ENCODE measurements at places on chromosomes 12 and 14. TPM values are rescaled to one million over a fixed set of nuclear protein-coding genes. Genes with fewer than 3 reads are reported as not detected.

Gene GLIPR1L1
- 1.9 TPM for total RNA-seq

GRCh38 chr14:73269729-73270531 lies 32.6 kb downstream of the PAPLN start:
- no peak overlapping the region for H3K4me3 ChIP-seq
- H3K27ac ChIP-seq, result no peak overlapping the region
- no peaks in the 10 kb centered on the region for H3K4me1 ChIP-seq
- H3K36me3 ChIP-seq, result peaks cover 2% of the 10 kb centered on the region
- peak; percentile 59 for DNase-seq

Gene CIDEB
- not detected for total RNA-seq

DNA sequence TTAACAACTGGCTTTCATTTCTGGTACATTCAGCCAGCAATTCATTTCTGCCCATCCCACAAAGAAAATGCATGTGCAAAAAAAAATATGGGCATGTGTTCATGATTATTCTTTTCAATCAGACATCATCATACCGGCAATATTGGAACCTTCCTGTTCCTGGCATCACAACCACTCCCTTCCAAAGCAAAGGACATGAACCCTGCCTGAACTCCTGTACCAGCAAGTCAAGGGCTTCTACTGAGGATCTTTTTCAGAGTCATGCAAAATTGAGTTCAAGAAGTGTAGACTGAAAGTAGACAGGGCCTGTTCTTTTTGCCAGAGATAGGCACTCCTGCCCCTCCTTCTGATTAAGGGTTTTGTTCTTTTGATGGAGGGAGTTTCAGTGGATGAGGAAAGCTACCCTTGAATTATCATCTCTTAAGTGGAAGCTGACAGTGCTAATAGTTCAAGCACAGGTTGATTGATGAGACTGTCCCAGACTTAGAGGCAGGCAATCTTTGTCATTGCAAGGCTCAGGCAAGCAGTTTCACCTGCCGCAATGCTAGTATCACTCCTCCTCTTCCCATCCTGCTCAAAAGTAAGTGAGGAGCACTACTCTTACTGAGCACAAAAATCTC lies 22.3 kb upstream of the DIO2 start:
- peaks cover 25% of the 10 kb centered on the region for H3K36me3 ChIP-seq
- H3K27me3 ChIP-seq, result no peaks in the 10 kb centered on the region
- H3K27ac ChIP-seq, result no peak overlapping the region
- no peaks in the 10 kb centered on the region for H3K4me1 ChIP-seq
- DNase-seq, result no peak

Gene PTGER2
- 0.68 TPM for total RNA-seq

GRCh38 chr12:55741931-55742680 lies 816 bp upstream of the GDF11 start:
- H3K36me3 ChIP-seq, result peaks cover 1% of the 10 kb centered on the region
- DNase-seq, result no peak
- H3K27ac ChIP-seq, result no peak overlapping the region
- H3K27me3 ChIP-seq, result no peaks in the 10 kb centered on the region
- peak overlapping the region; percentile 69 for H3K4me3 ChIP-seq

Gene CLEC4C
- total RNA-seq, result 0.26 TPM

GRCh38 chr14:96895658-96896271 lies 98.6 kb downstream of the VRK1 start:
- no peaks in the 10 kb centered on the region for H3K4me1 ChIP-seq
- no peak overlapping the region for H3K27ac ChIP-seq
- no peak for DNase-seq

Gene REM2
- 1.4 TPM for total RNA-seq

DNA sequence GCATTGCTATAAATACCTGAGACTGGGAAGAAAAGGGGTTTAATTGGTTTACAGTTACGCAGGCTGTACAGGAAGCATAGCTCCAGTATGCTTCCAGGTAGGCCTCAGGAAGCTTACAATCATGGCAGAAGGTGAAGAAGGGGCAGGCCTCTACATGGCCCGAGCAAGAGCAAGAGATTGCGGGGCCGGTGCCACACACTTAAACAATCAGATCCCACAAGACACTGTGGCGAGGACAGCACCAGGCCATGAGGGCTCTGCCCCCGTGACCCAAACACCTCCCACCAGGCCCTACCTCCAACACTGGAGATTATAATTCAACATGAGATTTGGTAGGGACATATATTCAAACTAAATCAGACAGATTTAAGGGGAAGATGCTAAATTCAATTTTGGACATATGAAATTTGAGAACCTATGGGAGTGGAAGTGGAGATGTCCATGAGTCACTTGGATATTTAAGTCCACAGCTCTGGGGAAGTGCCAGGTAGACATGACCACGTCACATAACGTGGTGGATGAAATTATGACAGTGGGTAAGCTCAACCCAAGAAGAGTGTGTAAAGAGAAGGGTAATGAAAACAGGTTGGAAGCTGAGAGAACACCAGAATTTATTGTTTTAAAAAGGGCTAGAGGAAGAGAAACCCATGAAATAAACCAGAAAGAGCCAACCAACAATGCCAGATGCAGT lies 1.5 kb upstream of the LTA4H start:
- H3K27ac ChIP-seq, result no peak overlapping the region
- peaks cover 2% of the 10 kb centered on the region for H3K4me1 ChIP-seq
- no peak overlapping the region for H3K4me3 ChIP-seq
- no peaks in the 10 kb centered on the region for H3K36me3 ChIP-seq
- no peaks in the 10 kb centered on the region for H3K27me3 ChIP-seq
- no peak for DNase-seq

DNA sequence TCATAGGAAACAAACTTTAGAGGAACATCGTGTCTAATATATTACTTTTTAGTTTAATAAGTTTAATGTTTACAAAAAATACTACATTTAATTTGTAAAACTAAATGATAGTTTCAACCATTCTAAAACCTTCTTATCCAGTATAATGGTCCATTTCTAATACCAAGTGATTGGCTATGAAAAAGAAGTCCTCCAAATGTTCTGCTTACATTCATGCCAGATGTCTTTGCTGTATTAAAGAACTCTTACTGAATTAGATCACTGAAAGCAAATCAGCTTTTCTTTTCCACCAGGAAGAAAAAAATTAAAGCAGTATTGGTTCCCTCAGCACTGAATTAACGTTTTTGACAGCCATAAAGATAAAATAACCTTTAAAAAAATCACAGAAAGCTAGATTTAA lies 3.7 kb downstream of the NOVA1 start:
- no peaks in the 10 kb centered on the region for H3K27me3 ChIP-seq
- no peak overlapping the region for H3K27ac ChIP-seq
- no peak overlapping the region for H3K4me3 ChIP-seq
- H3K4me1 ChIP-seq, result no peaks in the 10 kb centered on the region

DNA sequence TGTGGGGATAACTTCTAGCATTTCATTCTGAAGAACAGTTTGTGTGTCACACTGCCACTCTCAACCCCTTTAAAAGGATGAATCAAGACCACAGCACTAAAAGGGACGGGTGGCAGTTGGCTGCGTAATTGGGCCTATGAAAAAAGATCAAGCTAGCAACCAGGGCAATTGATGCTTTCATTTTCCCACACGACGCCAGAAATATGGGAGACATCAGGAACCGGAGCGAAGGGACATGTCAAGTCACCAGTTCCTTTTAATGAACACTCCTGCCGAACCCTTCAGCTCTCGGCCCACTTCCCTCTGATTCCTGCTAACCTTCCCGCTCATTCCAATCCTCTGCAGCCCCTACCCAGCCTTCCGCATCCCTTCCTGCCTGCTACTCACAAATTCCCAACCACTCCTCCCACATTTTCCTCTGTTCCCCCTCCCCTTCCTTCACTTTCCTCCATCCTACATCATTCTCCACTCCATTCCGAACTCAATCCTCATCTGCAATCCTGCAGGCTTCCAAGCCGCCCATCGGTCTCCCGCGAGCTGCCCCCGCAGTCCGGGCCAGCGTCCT lies 753 bp downstream of the CSRNP2 start:
- H3K36me3 ChIP-seq, result peaks cover 24% of the 10 kb centered on the region
- peaks cover 2% of the 10 kb centered on the region for H3K4me1 ChIP-seq
- no peaks in the 10 kb centered on the region for H3K27me3 ChIP-seq
- H3K27ac ChIP-seq, result no peak overlapping the region
- peak; percentile 64 for DNase-seq

- no peak for DNase-seq
- H3K4me1 ChIP-seq, result no peaks in the 10 kb centered on the region
- H3K4me3 ChIP-seq, result no peak overlapping the region
- H3K36me3 ChIP-seq, result peaks cover 28% of the 10 kb centered on the region
- H3K27me3 ChIP-seq, result no peaks in the 10 kb centered on the region
Observed at GRCh38 chr12:38053655-38054464, 262.7 kb upstream of the ALG10B start.

DNA sequence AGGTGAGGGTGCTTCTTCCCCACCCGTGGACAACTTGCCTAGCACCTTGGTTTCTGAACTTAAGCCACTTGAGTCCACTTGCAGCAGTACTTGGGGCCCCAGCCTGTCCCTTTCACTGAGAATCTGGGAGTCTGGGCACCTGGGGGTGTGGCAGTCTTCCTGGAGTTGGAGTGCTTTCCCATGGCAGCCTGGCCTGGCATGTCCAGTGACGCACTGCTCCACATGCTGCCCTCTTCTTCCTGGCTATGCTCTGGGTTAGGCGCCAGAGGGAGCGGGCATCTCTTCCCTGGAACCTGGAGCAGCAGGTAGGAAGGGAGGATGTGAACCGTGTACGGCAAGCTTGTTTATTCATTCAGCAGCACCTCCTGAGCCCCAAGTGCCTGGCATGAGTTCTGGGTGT lies 76.4 kb downstream of the PAPOLA start:
- no peak overlapping the region for H3K4me3 ChIP-seq
- H3K27me3 ChIP-seq, result no peaks in the 10 kb centered on the region
- H3K27ac ChIP-seq, result no peak overlapping the region
- H3K4me1 ChIP-seq, result peaks cover under 1% of the 10 kb centered on the region
- no peaks in the 10 kb centered on the region for H3K36me3 ChIP-seq

Gene OVCH1
- not detected for total RNA-seq

- peaks cover 3% of the 10 kb centered on the region for H3K4me1 ChIP-seq
- no peak overlapping the region for H3K27ac ChIP-seq
- peak overlapping the region; percentile 50 for H3K4me3 ChIP-seq
- peak; percentile 89 for DNase-seq
- H3K36me3 ChIP-seq, result peaks cover 6% of the 10 kb centered on the region
Observed at GRCh38 chr12:132429946-132430643, 59.9 kb upstream of the FBRSL1 start.

Gene IFNG-AS1
- not detected for total RNA-seq

DNA sequence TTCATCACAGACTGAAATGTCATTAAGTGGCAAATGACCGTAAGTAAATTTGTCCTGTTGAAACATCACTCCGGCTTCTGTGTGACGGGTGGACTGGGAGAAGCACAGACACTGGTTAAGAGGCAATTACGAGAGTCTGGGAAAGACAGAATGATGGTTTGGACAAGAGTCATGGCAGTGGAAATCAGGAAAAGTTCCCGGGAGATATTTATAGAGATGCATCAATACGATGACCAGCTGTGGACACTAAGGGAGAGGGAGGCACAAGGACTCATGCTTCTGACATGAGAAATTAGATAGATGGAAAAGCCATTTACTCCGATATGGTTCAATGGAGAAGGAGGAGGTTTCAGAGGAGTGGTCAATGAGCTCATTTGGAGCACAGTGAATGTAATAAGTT lies 27.3 kb downstream of the CKAP4 start:
- no peaks in the 10 kb centered on the region for H3K4me1 ChIP-seq
- H3K27ac ChIP-seq, result no peak overlapping the region
- H3K27me3 ChIP-seq, result no peaks in the 10 kb centered on the region
- H3K36me3 ChIP-seq, result peaks cover 3% of the 10 kb centered on the region
- no peak overlapping the region for H3K4me3 ChIP-seq

Gene SOAT2
- not detected for total RNA-seq

Gene TAS2R46
- 0.88 TPM for total RNA-seq

DNA sequence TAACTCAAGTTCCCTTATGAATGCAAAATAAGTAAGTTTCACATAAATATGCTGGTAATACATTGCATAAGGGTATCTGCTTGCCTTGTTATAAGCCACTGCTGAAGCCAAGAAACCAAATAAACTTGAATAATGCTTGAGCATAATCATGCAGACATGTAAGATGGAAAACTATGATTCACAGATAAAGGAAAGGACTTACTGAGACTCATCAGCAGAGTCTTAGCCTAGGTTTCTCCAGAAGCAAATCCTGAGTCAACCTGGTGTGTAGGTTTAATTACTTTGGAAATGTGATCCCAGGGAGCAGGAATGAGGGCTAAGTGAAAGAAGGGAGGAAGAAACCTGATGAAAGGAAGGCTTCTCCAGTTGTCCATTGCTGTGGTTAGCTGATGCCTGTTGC lies 107.7 kb upstream of the BTG1 start:
- H3K36me3 ChIP-seq, result no peaks in the 10 kb centered on the region
- H3K4me3 ChIP-seq, result no peak overlapping the region
- DNase-seq, result no peak
- no peak overlapping the region for H3K27ac ChIP-seq
- H3K27me3 ChIP-seq, result no peaks in the 10 kb centered on the region

Gene L3HYPDH
- total RNA-seq, result 15.7 TPM

- peak overlapping the region; percentile 83 for H3K4me3 ChIP-seq
- peaks cover 27% of the 10 kb centered on the region for H3K36me3 ChIP-seq
- DNase-seq, result no peak
- no peaks in the 10 kb centered on the region for H3K27me3 ChIP-seq
Observed at GRCh38 chr12:56081393-56082347, 1.7 kb downstream of the ERBB3 start.

Gene SIX1
- 0.17 TPM for total RNA-seq

DNA sequence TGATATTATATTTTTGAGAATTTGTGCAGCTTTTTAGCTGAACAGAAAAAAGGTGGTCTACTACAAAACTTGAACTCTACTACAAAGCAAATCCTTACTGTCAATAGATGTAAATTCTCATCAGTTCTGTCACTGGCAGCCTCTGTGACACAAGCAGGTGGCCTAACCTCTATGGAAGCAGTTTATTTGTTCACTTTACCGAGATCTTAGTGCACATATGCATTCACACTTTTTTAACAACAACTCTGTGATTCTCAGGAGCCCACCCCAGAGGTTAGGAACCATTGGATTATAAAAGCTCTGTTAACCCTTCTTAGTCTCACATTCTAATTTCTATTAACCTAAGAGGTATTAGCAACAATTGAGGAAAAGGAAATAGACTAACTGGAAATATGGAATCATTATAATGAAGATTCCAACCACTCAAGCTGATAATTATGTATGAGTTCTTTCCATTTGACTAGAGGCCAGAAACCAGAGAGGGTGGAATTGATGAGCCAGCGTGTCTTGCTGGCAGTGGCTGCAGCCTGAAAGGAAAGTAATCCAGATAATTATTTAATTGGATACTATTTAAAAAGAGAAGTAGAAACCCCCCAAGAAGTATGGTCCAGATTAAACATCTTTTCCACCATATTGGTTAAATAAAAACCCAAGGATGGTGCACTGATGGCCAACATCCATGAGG lies 451.1 kb downstream of the TMEM117 start:
- H3K4me1 ChIP-seq, result no peaks in the 10 kb centered on the region
- H3K36me3 ChIP-seq, result no peaks in the 10 kb centered on the region
- H3K4me3 ChIP-seq, result no peak overlapping the region
- no peak overlapping the region for H3K27ac ChIP-seq

Gene SLC7A7
- total RNA-seq, result 3.1 TPM

- no peaks in the 10 kb centered on the region for H3K36me3 ChIP-seq
- no peak overlapping the region for H3K27ac ChIP-seq
- DNase-seq, result peak; percentile 77
- H3K4me1 ChIP-seq, result no peaks in the 10 kb centered on the region
- H3K4me3 ChIP-seq, result no peak overlapping the region
- H3K27me3 ChIP-seq, result no peaks in the 10 kb centered on the region
Observed at GRCh38 chr14:101705733-101706508, 55.6 kb upstream of the PPP2R5C start.
